Stimulated activated CD4-positive, alpha-beta T cell treated with anti-CD3 and anti-CD28 coated beads, Interleukin-12 subunit alpha, Interleukin-12 subunit beta, amount 100 ng/mL, for 24 hours (primary cell): ENCODE measurements at places on chromosomes 7 and 10.
A peak's percentile ranks its signal among the peaks of the same experiment; 100 is the strongest.

GRCh38 chr10:112761256-112761655 lies 188.8 kb upstream of the TCF7L2 start:
- no peak for DNase-seq

DNA sequence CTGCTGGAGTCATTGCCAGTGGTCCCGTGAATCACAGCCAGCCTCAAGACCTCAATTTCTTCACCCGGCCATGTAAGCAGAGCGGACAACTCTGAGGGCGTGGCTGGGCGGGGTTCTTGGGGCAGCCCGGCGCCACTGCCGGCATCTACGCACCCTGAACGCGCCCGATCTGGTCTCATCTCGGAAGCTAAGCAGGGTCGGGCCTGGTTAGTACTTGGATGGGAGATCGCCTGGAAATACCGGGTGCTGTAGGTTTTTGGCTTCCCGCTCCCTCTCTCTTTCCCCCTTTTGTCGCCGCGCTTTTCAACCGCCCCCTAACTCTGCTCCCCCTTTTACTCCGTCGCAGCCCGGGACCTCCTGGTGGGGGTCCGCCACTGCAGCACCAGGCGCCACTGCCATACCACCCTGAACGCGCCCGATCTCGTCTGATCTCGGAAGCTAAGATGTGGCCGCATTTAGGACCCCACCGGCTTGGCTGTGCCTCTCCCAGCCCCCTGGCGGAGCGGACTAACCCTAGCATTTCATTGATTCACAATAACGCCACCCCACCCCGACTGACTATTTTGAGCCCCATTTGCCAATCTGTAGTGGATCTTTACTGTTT lies 25.3 kb downstream of the GARIN1A start:
- DNase-seq, result peak; percentile 58

GRCh38 chr7:47340517-47340916 lies 241.4 kb downstream of the TNS3 start:
- no peak for DNase-seq

- no peak for DNase-seq
Measured at GRCh38 chr7:139968931-139969330, 93.8 kb downstream of the PARP12 start.
